Lung (tissue), 17 donors: ENCODE measurements at places on chromosomes 1 and 21. TPM values are rescaled to one million over a fixed set of nuclear protein-coding genes. Genes with fewer than 3 reads are reported as not detected.

ASCL5 gene
- 0.25 TPM for total RNA-seq

NBPF9 gene
- 20.5 TPM for total RNA-seq

FCRL1 gene
- total RNA-seq = 3.2 TPM

DCDC2B gene
- total RNA-seq = 10.0 TPM

IBA57 gene
- 8.4 TPM for total RNA-seq

DNA sequence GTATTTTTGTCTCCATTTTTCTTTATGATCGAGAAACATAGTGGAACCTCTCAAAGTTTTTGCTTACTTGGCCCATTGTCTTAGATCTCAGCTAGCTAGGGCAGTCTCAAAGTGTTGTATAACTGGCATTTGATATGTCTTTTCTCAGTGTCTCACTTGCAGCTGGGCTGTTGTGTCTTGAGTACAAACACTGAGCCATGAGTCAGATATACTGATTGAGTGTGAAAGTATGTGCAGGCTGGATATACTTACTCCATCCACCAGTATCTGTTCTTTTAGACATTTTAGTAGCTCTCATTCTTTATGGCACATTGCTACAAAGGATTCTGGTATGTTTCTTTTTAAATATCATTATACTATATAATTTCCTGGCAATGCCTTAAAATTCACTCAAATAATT lies 14.3 kb upstream of the GPR52 start:
- DNase-seq = no peak
- H3K27me3 ChIP-seq = no peaks in the 10 kb centered on the region
- no peak overlapping the region for H3K4me3 ChIP-seq

DNA sequence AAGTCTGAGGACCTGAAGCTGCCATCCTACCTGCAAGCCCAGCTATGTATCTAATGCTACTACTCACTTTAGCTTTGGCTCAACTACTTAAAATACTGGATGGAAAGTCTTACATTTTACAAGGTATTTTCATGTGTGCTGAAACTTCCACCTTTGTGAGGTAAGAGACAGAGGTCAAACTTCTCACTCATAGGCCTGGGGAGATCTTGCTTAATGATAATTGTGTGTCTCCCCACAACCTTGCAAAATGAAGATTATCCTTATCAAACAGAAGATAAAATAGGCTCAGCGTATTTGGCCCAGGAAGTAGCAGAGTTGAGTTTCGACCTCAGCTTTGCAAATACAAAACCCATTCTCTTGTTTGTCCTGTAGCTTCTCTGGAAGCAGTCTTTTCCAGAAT lies 63.7 kb downstream of the CENPF start:
- no peak for DNase-seq
- H3K36me3 ChIP-seq = peaks cover 3% of the 10 kb centered on the region
- no peaks in the 10 kb centered on the region for H3K4me1 ChIP-seq
- H3K27me3 ChIP-seq = no peaks in the 10 kb centered on the region
- H3K27ac ChIP-seq = no peak overlapping the region

DNA sequence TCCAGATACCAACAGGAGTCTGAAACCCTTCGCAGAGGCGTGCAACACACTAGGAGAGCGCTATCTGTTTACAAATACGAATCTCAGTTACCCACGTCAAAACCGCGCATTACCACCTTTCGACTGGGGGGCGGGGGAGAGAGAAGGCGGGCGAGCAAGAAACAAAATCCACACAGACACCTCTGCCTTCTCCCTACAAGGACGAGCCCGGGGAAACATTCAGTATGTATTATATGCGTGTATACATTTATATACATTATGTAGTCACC lies 722 bp downstream of the TUT4 start:
- H3K36me3 ChIP-seq = no peaks in the 10 kb centered on the region
- H3K27me3 ChIP-seq = no peaks in the 10 kb centered on the region
- H3K4me3 ChIP-seq = peak overlapping the region; percentile 69
- H3K27ac ChIP-seq = peak overlapping the region; percentile 72
- H3K4me1 ChIP-seq = peaks cover 9% of the 10 kb centered on the region

DNA sequence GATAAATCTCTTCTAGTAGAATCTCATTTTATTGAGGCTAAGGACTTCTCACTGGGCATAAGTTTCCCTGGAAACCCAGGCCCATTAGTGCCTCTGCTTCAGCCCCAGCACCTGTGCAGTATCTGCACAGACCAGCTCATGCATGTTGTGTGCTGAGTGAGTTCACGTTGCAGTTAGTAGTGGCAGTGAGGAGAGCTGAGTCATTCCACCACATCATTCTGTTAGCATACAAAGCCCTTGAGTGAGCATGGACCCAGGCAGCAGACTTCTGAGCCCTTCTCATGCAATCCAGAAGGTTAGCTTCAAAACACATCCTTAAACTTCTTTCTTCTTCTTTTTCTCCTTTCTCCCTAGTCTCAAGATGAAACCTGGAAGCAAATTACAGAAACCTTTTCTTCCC lies 45.8 kb upstream of the NTPCR start:
- H3K4me3 ChIP-seq = no peak overlapping the region
- DNase-seq = no peak
- H3K27me3 ChIP-seq = no peaks in the 10 kb centered on the region
- peaks cover 3% of the 10 kb centered on the region for H3K4me1 ChIP-seq
- no peaks in the 10 kb centered on the region for H3K36me3 ChIP-seq

DNA sequence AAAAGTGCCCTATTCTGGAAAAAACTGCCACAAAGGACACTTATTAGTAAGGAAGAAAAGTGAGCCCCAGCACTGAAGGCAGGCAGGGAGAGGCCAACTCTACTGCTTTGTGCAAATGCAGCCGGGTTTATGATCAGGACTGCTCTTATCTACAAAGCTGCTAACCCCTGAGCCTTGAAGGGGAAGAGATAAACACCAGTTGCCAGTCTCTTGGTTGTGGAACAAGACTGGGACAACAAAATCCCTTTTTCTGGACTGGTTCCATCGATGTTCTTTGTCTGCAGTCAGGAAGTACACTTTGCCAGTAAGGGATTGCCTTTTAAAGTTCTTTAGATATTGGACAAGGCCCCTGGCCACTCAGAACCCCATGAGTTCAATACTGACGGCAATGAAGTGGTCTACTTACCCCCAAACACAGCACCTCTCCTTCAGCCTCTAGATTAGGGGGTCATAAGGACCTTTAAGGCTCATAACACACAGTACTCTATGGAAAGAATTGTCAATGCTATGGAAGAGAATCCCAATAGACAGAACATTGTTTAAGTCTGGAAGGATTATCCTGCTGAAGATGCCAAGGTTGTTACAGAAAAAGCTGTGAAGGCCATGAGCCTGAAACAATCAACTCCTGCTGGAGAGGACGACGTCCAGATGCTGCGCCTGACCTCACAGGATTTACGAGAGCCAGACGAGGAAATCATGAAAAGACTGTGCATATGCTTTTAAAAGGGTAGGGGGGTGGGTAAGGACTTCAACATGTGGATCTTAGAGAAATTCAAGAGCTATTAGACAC lies 43.6 kb downstream of the GNB1 start:
- H3K4me3 ChIP-seq = no peak overlapping the region
- H3K4me1 ChIP-seq = peaks cover 10% of the 10 kb centered on the region
- H3K27me3 ChIP-seq = no peaks in the 10 kb centered on the region
- no peak for DNase-seq
- H3K36me3 ChIP-seq = peaks cover 6% of the 10 kb centered on the region

GRCh38 chr1:48077795-48078222 lies 80.6 kb upstream of the TRABD2B start:
- peaks cover 35% of the 10 kb centered on the region for H3K4me1 ChIP-seq
- no peaks in the 10 kb centered on the region for H3K27me3 ChIP-seq
- peak; percentile 56 for DNase-seq
- H3K4me3 ChIP-seq = no peak overlapping the region

- H3K4me3 ChIP-seq = no peak overlapping the region
- no peaks in the 10 kb centered on the region for H3K27me3 ChIP-seq
- peak; percentile 75 for DNase-seq
- peaks cover 3% of the 10 kb centered on the region for H3K36me3 ChIP-seq
- H3K27ac ChIP-seq = no peak overlapping the region
Measured at GRCh38 chr1:85587841-85588240, 7.3 kb downstream of the CCN1 start.

DNA sequence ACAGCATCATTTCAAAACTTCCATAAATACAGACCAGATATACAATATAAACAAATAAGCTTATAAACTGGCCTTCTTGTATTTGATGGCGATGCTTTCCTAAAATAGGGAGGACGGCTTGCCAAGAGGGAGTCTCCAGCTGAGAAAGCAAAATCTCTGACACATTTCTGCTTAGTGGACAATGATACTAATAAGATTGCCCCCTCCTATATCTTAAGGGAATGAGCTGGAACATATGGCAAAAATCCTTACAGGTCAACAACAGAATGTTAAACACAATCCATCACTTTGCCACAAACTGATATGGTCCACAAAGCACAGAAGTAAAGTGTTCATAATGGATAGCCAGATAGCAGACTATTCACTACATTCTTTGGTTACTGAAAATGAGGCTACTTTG lies 7.1 kb upstream of the GADD45A start:
- no peak overlapping the region for H3K27ac ChIP-seq
- H3K4me3 ChIP-seq = no peak overlapping the region
- peak; percentile 25 for DNase-seq
- H3K36me3 ChIP-seq = no peaks in the 10 kb centered on the region

DNA sequence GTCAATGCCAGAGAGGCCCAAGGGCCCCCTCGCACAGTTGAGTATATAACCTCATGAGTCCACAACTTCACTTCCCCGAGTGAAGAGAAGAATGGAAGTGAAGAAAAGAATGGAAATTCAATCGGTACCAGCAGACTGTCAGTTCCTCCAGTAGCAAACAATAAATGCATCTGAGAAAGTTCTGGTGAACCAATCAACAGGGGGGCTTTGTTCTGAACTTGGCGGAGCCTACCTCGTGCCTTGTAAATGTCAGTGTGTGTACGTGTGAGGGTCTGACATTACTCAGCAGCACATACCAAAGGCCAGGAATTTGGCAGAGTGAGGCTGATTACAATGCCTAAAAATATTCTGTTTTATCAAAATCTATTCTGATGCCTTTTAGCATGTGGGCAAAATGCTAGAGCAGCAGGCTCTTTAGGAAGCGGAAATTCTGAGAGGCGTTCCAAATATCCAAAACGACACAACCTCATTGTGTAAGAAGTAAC lies 238.5 kb downstream of the LTN1 start:
- no peaks in the 10 kb centered on the region for H3K27me3 ChIP-seq
- H3K4me1 ChIP-seq = peaks cover 1% of the 10 kb centered on the region
- no peaks in the 10 kb centered on the region for H3K36me3 ChIP-seq
- DNase-seq = peak; percentile 96
- peak overlapping the region; percentile 97 for H3K27ac ChIP-seq

DNA sequence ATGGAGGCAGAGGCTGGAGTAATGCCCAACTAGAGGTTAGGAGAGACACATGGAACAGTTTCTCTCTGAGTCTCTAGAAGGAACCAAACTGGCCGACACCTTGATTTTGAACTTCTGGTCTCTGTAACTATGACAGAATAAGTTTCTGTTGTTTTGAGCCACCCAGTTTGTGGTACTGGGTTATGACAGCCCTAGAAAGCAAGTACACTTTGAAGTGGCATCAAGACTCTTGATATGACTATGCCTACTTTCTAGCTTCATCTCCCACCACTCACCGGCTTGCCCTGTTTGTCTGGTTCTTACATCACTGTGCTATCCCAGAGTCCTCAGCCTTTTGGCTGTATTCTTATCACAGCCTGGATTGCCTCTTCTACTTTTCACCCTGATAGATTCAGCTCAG lies 230.3 kb upstream of the USP24 start:
- H3K4me1 ChIP-seq = peaks cover 14% of the 10 kb centered on the region
- no peak overlapping the region for H3K27ac ChIP-seq
- H3K27me3 ChIP-seq = no peaks in the 10 kb centered on the region
- H3K36me3 ChIP-seq = no peaks in the 10 kb centered on the region
- no peak for DNase-seq

DNA sequence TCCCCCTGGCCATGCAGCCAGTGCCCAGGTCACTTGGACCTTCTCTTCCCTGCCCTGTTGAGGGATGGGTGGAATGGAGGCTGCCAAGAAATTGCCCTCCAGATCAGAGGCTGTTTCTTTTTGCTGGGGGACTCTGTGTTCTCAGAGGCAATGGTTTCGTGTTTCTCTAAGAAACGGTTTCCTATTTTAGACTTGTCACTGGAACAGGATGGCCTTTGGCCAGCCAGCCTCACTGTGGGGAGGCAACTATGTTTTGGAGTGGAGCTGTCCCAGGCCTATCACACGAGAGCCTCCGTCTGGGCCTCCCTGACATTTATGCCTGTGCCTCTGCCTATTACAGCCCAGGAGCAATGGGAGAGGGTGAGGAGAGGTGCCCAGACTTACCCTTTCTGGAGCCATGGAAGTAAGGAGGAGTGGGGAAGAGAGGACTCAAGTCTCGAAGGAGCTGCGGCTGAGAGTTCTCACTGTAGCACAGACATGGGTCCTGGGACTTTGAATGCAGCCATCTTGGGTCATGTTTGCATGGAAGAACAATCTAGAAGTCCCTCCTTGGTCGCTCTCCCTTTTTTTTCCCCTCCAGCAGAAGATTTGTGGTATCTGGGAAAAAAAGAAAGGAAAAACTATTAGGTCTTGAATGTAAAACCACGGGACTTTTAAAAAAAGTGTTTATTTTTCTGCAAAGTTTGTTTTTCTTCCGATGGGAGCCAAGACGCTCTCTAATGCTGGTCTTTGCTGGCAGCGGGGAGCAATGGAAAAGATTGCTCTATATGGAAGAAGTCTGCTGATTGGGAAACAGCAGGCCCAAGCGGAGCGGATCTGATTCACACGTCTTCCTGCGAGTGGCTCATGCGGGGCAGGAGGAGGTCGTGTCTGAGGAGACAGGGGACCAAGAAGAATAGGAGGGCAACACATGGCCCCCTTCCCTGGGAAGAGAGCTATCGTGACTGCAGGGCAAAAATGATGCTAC lies 219.2 kb downstream of the FOXD2 start:
- H3K27ac ChIP-seq = no peak overlapping the region
- no peaks in the 10 kb centered on the region for H3K36me3 ChIP-seq
- H3K4me3 ChIP-seq = no peak overlapping the region
- no peaks in the 10 kb centered on the region for H3K27me3 ChIP-seq
- H3K4me1 ChIP-seq = no peaks in the 10 kb centered on the region

DNA sequence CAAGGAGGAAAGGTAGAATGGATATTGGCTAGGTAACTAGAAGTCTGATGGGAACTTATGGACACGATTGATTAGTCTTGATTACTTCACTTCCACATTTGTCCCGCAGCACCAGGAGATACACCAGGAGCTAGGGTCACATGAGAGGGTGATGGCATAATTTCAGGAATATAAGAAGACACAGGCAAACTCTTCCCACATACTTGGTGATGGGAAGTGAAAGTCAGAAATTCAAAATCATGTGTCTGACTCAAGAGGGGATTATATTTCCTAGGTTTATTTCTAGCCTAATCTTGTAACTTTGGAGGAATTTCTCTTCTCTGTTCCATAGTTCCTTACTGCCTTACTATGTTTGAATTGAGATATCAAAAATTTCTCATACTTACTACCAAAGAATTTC lies 185.0 kb downstream of the PBX1 start:
- peaks cover 27% of the 10 kb centered on the region for H3K4me1 ChIP-seq
- no peaks in the 10 kb centered on the region for H3K36me3 ChIP-seq
- DNase-seq = no peak
- no peak overlapping the region for H3K4me3 ChIP-seq
- H3K27me3 ChIP-seq = no peaks in the 10 kb centered on the region

GRCh38 chr1:160400646-160401486 lies 502 bp downstream of the VANGL2 start:
- no peaks in the 10 kb centered on the region for H3K27me3 ChIP-seq
- peaks cover 25% of the 10 kb centered on the region for H3K4me1 ChIP-seq
- peak overlapping the region; percentile 51 for H3K4me3 ChIP-seq
- no peaks in the 10 kb centered on the region for H3K36me3 ChIP-seq

- no peaks in the 10 kb centered on the region for H3K4me1 ChIP-seq
- peaks cover 1% of the 10 kb centered on the region for H3K36me3 ChIP-seq
- H3K27ac ChIP-seq = no peak overlapping the region
- H3K4me3 ChIP-seq = no peak overlapping the region
Measured at GRCh38 chr1:243421784-243422183, 165.9 kb downstream of the SDCCAG8 start.
